ENCODE measurements at places on chromosomes 6 and 20. TPM values are rescaled to one million over a fixed set of nuclear protein-coding genes. Genes with fewer than 3 reads are reported as not detected.

Gene MEP1A
- polyA plus RNA-seq, result 0.03 TPM

Gene TBXT
- polyA plus RNA-seq, result not detected

Gene TAF4
- polyA plus RNA-seq, result 10.9 TPM

Gene BPHL
- polyA plus RNA-seq, result 22.4 TPM

Gene COL11A2
- 7.2 TPM for polyA plus RNA-seq

Gene IRF4
- polyA plus RNA-seq, result 0.72 TPM

Gene MPIG6B
- not detected for polyA plus RNA-seq

Gene HSPA12B
- polyA plus RNA-seq, result 1.5 TPM

Gene VGLL2
- not detected for polyA plus RNA-seq

Measured in adrenal gland (tissue), 19 donors.